ENCODE measurements at places on chromosomes 1 and 21.

GRCh38 chr1:241332037-241332409 is 25.0 kb downstream of the RGS7 start:
- DNase-seq = no peak

GRCh38 chr1:111732718-111733117 is 6.5 kb downstream of the INKA2 start:
- no peak for DNase-seq

DNA sequence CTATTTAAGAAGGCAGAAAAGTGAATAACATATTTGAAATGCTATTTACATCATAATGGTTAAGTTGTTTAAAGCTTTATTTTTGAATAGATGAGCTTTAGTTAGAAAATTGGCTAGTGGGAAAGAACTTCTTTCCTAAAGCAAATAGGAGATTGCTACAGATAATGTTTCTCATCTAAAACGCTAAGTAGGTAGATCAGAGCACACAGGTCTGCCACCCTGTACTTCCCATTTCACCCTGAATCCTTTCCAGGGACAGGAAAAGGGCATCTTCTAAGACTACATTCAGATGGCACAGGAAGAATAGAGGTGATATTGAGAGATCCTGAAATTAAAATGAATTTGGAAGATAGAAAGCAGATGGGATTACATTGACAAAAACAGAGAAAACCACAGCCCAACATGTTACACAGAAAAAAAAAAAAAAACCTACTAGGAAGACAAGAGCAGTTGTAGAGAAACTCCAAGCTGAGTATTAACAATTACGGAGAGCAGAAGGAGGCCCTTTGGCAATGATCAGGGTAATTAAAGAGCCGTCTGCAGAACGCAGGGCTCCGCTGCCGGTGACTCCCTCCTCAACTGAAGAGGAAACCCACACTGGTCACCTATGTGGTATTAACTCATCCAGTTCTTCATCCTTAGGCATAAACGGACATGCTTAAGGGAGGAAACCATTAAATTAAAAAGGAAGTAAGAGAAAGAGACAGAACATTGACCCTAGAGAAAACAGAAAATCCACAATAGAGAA is 53.6 kb upstream of the MAP10 start:
- DNase-seq = no peak

- DNase-seq = peak; percentile 56
Observed at GRCh38 chr1:214824763-214825162, 221.8 kb downstream of the CENPF start.

GRCh38 chr21:38349111-38349746 is 92.4 kb downstream of the KCNJ15 start:
- DNase-seq = peak; percentile 87

DNA sequence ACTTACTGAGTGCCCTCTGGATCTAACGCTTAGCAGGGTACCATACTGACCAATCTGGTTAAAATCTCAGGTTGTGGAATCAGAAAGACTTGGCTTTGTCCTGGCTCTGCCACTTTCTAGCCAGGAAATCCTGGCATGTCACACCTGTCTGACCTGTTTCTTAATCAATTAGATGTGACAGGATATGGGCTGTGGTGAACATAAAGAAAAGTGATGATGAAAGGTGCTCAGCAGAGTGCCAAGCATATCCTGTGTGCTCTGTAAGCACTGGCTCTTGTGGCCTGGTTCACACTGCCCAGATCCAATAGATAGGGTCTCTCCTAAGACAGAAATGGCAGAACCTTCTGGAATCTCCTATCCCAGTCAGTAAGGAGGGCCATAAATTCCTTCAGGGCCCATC is 53.9 kb downstream of the PHC2 start:
- no peak for DNase-seq

DNA sequence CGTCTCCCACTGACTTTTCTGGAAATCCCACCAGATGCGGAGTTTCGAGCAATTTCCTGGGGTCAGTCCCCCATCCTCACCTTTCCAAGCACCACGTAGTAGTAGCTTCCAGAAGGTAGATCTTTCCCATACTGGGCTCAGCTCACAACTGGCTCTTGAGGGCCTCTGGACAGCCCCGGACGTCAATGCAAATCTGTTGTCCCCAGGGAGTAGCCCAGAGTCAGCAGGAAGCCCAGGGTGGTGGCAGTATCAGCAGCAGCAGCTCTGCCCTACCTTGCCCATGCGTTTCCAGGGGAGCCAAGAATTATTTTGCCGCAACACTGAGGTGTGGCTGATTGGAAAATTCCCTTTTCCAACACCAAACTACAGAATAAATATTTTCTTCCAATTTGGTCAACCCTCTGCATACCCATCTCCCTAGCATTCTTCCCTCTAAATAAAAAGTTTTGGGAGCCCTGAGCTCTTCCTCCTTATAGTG is 70.3 kb downstream of the CD46 start:
- DNase-seq = no peak

DNA sequence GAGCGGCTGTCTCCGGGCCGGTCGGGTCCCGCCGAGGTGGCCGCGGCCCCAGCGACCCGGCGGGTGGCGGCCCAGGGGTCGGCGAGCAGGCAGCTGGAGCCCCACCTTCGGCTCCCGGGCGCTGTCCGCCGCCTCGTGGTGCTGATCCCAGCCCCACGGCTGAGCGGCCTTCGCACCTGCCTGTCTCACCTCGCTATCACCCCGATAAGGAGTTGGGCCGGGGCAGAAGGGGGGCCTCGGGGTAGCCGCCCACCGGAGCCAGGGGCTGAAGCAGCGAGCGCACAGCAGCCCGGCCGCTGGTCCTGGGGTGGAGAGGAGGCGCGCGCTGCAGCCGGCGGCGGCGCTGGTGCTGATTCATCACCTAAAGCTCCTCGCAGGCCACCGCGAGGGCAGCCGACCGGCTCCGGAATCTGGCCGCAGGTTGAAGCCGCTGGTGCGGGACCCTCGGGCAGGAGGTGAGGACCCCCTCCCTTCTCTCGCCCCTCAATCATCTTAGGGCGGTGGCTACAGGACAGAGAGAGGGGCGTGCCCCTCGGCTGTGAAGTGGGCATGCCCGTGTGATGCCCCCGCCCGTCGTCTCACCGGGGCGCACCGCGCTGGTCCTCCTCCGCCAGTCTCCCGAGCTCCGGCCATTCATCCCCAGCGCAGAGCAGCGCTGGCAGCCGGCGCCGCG is 575 bp downstream of the TRIM67 start:
- peak; percentile 26 for DNase-seq

DNA sequence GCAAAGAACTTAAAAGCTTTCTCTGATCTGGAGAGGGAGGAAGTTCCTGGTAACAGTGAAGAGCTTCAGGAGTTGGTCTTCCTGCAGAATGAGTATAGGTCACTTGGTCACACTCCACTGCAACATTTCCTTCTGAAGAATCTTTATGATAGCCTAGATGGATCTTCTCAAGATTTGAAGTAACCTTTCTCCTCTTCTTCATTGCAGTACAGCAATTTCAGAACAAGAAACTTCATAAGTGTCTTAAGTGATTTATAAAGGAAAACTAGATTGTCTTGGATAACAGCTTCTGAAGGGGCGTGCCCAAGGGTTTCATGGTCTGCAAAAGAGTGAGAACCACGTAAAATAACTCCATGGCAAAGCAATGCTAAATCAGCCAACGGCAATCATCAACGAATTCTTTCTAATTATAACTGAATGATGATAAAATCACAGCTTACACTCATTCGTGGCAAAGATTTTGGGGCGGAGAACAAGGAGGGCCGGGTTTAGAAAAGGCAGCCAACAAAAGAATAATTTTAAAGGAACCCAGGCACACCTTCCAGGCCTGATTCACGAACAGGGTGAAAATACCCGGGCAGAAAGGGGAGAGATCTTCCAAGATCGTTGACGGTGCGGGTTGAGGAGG is 53.9 kb upstream of the ASPM start:
- peak; percentile 29 for DNase-seq

DNA sequence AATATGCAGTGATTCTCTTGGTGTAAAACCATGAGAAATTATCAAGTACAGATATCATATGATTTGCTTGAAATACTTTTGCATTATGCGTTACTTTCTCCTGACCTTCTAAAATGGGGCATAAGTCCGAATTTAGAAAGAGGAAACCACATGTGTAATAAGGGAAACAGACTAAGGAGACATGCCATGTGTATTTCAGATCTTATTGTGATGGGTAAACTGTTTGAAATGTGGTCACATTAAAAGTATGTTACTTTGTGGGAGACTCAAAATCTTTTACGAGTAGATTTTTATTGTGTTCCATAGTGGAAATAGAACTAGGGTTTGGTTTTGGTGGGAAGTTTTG is 173.0 kb downstream of the NFIA start:
- no peak for DNase-seq

- DNase-seq = no peak
Observed at GRCh38 chr1:63730211-63730610, 43.6 kb upstream of the ROR1 start.

- DNase-seq = peak; percentile 50
Observed at GRCh38 chr1:231138236-231138635, 23.6 kb upstream of the TRIM67 start.

GRCh38 chr1:151011154-151011850 is 3.1 kb downstream of the PRUNE1 start:
- no peak for DNase-seq

DNA sequence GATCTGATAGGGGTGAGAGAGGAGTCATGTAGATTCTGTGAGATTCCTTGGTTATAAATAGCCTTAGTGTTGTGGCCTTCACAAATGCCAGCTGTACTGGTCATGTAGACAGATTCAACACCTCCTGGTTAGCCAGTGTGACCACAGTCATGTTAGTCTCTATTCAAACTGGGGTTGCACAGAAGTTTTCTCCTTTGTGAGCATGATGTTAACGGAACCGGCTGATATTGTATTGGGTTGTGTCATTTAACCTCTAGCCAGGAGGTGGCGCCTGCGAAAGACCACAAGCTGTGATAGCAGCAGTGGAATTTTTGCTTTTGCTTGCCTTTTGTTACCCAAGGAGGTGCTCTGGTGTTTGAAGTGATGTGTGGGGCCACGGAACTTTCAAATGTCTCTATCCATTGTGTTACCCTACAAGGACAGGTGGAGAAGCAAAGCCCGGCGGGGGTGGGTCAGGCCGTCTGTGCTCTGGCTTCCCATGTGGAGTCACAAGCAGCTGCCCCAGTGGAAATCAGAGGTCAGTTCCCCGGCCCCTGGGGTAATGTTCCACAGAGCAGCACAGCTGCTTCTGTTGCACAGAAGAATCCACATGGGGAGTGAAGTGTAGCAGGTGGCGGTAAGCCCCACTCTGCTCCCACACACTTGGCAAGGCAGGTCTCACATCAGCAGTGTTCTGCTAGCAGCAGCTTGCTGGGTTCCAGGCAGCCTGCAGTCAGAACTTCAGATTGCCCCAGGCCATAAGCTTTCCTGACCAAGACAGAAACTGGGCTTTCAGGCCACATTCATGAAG is 112.6 kb downstream of the ADAMTS1 start:
- DNase-seq = peak; percentile 61

- no peak for DNase-seq
Observed at GRCh38 chr1:204134103-204134502, 17.7 kb downstream of the ETNK2 start.

GRCh38 chr1:207393610-207394009 is 60.5 kb upstream of the CR2 start:
- peak; percentile 96 for DNase-seq

- no peak for DNase-seq
Observed at GRCh38 chr1:56115701-56116100, 463.7 kb downstream of the PLPP3 start.

DNA sequence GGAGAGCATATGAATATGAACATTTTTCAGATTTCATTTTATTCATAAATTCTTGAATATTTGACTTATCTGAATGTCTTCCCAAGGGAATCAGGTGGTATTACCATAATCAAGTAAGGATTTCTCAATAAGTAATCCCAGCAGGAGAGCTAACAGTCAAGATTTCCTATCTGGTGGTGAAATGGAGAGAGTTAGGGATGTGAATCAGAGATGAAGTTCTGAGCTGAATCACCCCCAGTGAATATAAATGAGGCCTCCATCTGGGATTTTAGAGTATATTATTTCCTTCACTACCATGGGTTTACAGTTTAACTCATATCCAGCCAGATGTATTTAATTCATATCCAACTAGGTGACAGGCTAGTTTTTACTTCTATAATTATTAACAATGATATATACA is 61.5 kb upstream of the RGS2 start:
- peak; percentile 83 for DNase-seq

DNA sequence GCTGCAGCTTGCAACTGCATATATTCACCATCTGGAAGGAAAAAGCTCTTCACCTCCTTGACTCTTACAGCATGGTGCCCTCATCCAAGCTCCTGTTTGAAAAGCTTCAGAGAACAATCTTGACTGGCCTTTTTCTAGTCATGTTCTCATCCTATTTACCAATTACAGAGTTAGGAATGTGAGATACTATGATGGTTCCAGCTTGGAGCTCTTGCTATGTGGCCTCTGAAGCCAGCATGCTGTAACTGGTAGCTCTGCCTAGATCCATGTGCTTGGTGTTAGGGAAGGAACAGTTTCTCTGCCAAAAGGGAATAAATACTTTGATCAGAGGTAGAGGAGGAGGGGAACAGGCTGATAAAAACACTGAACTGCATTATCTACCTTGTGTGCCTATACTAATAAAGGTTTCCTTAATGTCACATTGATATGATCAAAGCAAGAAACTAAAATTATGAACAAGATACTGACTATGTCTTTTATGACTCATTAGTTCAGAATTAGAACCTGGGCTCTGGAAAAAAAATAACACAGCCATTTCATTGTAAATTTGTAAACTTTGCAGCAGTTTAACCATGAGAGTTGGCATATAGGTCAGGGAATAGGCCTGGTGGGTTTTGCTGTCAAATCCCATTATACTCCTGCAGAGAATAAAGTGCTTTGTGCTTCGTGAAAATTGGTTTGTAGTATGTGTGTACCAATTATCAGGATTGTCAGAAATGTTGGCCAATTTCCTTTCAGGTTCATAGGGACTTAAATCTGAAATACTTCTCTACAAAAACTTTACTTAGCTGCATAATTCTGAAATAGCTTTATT is 92.7 kb downstream of the LEPR start:
- DNase-seq = no peak

GRCh38 chr1:92085727-92086126 is 5.6 kb downstream of the BTBD8 start:
- no peak for DNase-seq

GRCh38 chr1:165762725-165763124 is 5.9 kb downstream of the TMCO1 start:
- DNase-seq = no peak

GRCh38 chr1:201554190-201554600 is 15.3 kb downstream of the NAV1 start:
- no peak for DNase-seq

- DNase-seq = no peak
Observed at GRCh38 chr1:84827555-84827954, 65.5 kb downstream of the LPAR3 start.

DNA sequence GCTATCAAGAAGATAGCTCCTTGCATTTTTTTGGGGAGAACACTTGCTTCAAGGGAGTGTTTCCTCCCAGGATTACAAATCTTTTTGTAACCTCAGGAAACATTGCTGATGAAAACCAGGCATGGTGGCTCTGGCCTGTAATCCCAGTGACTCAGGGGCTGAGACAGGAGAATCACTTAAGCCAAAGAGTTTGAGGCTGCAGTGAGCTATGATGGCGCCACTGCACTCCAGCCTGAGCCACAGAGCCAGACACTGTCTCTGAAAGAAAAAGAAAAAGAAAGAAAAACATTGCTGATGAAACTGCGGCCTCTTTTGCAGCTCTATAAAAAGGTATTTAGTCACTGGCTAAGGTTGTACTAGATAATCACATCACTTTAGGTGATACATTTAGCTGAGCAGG is 7.3 kb downstream of the RNU1-2 start:
- peak; percentile 82 for DNase-seq

- no peak for DNase-seq
Observed at GRCh38 chr1:53365437-53366063, 37.7 kb upstream of the LRP8 start.

GRCh38 chr1:58739856-58740466 is 40.1 kb upstream of the MYSM1 start:
- DNase-seq = peak; percentile 63

Measured in fibroblast of upper back skin (primary cell).